ENCODE measurements at places on chromosomes 7 and 10.

DNA sequence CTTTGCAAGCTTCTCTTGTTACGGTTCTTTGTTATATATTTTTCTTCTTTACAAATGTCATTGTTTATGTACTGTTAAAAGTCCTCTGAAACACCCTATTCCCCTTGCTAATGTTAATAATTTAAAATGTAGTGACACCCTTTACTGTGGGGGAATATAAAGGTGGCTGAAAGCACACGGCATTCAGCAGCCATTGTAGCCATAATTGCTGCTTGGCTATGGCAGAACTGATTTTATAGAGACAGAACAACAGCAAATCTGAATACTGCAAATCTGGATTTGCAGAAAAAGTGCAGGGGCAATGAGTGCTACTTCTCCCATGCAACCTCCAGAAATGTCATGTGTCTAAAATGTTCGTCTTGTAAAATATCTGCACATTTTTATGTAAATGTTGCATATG, 3.7 kb upstream of the WASL start:
- DNase-seq = no peak

DNA sequence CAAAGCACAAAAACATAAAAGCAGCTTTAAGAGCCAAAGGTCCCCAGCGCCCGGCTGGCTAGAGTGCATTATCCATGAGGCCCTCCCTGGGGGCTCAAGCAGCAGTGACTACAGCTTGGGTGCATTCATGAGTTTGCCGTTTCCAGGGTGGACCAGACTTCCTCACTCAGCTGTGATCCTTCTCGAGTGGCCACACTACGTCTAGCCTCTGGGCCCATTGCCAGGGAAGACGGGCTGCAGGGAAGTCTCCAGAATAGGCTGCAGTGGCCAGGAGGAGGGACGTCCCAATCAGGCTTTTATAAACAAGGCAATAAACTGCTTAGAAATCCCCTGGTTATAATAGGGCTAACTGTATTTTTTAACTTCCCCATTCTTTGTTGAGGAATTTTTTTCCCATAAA, 89.4 kb upstream of the C1QL3 start:
- DNase-seq = no peak

GRCh38 chr10:650886-651615, 38.4 kb downstream of the DIP2C start:
- DNase-seq = no peak

- DNase-seq = no peak
These were observed 9.1 kb downstream of the RASSF4 start for GRCh38 chr10:44968500-44969400.

DNA sequence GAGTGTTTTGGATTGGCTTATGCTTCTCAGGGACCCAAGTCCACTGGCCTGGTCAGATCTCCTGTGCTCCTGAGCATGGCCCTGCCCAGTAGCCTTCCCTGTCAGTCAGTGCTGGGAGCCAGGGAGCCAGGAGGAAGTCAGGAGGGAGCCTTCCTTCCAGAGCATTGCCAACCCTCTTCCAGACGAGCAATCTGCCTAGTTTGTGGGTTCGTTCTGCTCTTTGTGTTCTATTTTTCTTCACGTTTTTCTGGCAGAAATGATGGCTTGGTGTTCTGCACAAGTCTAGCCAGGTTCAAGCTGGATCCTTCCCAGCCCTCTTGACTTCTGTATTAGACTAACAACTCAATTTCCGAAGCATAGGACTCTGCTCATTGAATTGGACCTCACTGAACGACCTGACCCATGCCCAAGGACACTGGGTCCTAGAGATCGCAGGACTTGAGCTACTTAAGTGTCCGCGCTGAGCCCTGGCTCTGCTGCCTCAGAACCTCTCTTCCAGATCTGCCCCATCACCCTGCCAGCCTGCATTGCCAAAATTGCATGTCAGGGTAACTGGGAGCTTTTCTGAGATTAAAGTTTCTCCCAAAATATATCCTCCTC, 76.2 kb upstream of the MPP7 start:
- DNase-seq = no peak

DNA sequence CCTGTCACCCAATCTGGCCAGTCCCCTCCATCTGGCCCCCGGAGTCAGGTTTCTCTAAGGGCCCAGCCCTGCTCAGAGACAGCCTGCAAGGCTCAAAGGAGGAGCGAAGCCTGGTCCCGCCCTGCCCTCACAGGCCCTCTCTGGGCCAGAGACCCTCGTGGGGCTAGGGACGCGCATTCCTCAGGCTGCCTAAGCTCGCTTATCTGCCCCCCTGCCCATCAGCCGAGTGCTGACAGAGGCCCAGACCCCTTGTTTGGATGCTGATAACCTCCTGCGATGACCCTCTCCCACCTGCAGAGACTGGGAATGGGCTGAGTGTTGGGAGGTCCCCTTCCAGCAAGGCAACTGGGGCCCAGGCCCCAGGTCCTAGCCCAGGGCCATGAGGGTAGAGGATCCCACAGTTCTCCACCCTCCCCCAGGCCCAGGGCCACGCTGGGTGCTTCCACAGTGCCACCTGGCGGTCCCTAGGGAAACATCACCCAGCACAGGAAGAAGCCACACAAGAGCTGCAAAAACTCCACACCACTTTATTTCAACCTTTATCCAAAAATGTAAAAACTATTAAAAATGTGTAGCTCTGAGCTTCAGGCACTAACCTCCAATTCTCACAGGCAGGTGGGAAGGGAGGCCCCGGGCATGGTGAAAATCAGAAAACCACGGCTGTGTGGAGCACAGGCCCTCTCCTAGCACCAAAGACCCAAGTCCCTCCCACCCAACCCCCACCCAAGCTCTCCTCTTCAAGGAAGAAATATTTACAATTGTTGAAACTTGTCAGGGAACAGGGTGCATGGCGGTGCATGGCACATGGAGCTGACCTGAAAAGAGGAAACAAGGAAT, 2.2 kb downstream of the NPM3 start:
- DNase-seq = peak; percentile 69

- DNase-seq = peak; percentile 40
These were observed 46.2 kb downstream of the WDR37 start for GRCh38 chr10:1102416-1102815.

DNA sequence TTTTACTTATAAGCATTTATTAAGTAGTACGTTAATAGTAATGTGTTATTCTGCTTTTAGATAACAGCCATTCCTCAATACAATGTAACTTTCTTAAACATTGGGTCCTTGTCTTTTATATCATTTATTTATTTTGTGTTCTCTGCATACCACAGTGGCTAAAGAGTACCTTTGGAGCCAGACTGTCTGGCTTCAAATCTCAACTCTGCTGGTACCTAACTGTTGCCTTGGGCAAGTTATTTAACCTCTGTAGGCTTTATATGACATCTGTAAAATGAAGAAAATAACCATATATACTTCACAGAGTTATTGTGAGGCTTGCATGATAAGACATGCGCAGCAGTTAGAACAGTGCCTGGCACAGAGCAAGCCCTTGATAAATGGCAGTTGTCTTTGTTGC, 397.6 kb downstream of the MDFIC start:
- no peak for DNase-seq

DNA sequence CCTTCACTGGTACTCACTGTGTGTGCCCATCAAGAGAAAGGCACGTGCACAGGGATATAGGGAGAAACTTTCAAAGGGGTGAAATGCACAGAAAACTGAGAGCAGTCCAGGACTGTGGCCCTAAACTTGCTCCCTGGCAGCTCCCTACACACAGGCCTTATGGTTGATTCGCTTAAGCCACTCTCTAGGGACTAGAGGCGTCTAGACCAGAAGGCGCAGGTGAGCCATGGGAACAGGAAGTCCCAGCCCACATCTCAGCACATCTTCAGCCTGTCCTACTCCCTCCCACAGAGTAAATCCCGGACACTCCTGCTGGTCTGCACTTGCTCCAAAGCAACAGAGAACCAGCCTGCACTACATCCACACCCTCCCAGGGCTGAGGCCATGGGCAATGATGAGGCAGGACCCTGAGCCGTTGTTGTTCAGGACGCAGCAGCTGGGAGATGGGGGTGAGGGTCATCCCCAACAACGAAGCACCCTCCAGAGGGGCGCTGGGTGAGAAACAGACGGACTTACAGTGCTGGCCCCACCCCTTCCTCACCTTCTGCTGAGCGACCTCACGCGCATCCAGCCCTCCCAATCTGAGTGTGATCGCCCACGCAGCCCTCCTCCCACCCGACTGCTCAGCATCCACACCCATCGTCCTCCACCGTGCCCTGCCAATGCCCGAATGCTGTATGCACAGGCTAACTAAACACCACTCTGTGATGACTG, 109.3 kb downstream of the TNS3 start:
- no peak for DNase-seq

- no peak for DNase-seq
These were observed 135.9 kb upstream of the ASAH2 start for GRCh38 chr10:50387007-50387731.

DNA sequence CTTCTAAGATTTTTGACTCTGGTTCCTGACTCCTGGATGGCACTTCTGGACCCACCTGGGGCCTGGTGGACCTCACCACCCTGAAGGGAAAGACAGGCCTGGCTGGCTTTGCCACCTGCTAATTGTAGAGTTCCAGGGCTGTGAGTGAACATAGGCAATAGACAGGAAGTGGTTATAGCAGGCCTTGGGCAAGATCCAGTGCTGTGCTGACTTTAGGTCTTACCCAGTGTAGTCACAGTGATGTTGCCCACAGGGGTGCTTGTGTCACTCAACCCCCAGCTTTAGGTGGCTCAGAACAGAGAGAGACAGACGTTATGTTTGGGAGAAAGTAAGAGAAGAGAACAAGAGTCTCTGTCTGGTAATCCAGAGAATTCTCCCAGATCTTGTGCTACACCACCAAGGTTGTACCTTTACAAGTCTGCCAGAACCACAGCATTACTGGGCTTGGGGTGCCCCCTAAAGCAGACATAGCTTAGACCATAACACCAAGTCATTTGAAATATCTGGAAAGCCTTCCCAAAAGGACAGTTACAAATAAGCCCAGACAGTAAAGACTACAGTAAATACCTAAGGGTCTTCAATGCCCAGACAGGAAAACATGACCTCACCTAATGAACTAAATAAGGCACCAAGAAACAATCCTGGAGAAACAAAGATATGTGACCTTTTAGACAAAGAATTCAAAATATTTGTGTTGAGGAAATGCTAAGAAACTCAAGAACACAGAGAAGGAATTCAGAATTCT, 303.4 kb downstream of the PCLO start:
- no peak for DNase-seq

GRCh38 chr7:67343114-67343513, 346.5 kb downstream of the TYW1 start:
- no peak for DNase-seq

- no peak for DNase-seq
These were observed 11.9 kb upstream of the NDUFA5 start for GRCh38 chr7:123569352-123570010.

DNA sequence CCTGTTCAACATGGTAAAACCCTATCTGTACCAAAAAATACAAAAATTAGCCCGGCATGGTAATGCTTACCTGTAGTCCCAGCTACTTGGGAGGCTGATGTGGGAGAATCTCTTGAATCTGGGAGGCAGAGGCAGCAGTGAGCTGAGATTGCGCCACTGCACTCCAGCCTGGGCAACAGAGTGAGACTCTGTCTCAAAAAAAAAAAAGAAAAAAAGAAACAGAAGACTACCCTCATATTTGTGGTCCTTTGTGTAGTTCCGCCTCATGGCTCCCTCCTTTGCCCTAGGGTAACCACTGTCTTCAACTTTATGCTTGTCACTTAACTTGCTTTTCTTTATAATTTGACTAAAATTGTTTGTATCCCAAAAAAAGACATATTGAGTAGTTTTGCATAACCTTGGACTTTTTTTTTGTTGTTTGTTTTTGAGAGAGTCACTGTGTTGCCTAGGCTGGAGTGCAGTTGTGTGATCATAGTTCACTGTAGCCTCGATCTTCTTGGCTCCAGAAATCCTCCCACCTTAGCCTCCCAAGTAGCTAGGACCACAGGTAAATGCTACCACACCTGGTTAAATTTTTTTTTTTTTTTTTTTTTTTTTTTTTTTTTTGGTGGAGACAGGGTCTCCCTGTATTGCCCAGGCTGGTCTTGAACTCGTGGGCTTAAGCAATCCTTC, 3.7 kb downstream of the ZNF487 start:
- DNase-seq = no peak

DNA sequence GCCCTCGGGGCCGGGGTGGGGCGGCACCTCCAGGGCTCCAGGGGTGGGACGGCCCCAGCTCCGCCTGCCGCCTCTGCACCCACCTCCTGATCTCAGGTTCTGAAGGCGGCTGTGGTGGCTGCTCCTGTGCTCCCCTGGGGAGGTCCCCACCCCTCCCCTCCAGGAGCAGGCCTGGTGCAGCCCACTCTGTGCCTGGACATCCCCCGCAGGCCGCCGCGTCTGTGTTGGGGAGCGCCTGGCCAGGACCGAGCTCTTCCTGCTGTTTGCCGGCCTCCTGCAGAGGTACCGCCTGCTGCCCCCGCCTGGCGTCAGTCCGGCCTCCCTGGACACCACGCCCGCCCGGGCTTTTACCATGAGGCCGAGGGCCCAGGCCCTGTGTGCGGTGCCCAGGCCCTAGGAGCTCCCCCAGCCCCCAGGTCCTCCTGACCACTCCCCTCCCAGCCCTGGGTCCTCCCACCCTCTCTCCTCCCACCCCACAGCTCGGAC, 5.5 kb downstream of the CYP2W1 start:
- no peak for DNase-seq

DNA sequence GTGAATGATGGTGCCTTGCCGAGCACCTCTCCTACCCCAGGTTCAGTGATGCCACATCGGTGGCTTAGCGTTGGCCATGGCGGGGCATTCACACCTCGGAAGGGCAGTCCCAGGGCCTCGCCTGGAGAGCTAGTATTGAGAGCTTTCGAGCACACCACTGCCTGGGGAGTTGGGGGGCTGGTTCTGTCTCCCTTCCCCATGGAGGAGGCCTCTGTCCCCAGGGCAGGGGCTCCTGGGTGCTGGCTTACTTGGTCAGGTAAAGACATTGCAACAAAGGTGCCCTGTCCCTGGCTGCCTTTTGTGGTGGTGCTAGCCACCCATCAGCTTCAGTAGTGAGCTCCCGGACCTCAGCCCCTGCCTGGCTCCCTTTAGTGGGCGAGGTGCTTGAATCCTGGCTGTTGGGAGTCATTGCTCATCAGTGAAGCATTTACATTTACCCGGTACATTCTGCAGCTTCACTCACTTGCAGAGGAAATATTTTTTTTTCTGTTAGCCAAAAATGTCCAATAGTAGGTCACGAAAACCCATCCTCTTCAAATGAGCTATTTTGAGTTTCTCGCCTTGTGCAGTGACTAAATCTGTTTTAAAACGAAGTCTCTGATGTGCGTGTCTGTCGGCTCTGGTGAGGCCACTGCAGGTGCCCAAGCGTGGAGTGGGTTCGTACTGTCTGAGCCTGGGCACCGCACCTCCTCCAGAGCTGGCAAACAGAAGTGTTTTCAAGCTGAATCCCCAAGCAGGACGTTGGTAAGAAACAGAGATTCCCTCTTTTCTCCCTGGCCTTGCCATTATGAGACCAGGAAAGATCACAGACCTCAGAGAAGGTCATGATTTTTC, 95.5 kb downstream of the INPP5A start:
- no peak for DNase-seq

- no peak for DNase-seq
These were observed 58.8 kb upstream of the PNLIP start for GRCh38 chr10:116486770-116487448.

DNA sequence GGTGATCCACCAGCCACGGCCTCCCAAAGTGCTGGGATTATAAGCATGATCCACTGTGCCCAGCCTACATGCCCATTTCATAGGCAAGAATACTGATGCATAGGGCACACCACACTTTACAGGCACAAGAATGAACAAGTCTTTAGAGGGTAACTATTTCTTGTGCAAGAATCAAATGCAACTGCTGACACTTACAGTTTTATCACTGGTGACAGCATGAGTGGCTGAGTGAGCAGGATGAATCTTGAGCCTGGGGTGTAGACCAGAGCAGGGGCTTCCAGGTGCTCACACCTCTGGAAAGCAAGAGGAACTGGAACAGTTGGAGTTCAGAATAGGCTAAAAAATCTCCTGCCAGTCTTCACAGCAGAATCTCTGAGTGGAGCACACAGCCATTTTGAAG, 287.5 kb downstream of the KCNMA1 start:
- no peak for DNase-seq

Data from stimulated activated CD4-positive, alpha-beta T cell treated with anti-CD3 and anti-CD28 coated beads, Interleukin-1b, Interleukin-23, amount 100 ng/mL, for 4 hours (primary cell).